Thyroid gland (tissue), 4 donors: ENCODE measurements at places on chromosomes 11 and 22. TPM values are rescaled to one million over a fixed set of nuclear protein-coding genes. Genes with fewer than 3 reads are reported as not detected.

DNA sequence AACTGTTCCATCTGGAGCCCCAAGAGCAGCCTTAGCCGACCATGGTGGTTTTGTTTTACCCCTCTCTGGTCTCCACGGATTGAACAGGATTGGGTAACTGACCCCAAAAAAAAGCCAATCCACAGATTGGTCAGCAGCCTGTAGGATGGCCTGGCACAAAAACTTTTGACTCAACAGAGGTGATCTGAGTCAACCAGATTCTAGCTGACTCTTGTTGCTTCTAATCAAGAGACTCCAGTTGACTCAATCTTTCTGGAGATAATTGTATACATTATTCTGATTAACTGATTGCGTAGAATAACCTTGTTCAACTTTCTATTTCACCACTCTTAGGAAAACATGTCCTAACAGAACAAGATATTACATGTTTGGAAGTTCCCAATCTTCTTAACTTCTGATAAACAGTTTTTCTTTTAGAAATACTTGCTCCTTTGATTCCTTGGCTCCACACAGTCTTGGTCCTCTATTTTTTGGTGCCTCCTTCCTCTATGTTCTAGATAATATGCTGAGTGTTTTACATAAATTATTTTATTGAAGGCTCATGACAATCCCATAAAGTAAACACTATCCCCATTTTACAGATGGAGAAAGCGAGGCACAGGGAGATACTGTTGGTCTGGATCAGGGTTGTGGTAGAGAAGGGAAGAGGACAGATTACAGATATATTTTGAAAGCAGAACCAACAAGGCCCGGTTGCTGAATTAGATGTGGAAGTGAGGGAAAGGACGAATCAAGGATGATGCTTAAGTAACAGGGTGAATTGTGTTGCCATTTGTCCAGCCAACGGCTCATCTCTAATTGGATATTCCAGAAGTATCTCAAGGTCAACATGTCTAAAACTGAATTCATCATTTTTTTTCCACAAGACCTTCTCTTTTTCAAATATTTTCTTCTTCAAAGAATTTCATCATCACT is 11.5 kb upstream of the ZC3H12C start:
- no peak for DNase-seq
- H3K27ac ChIP-seq: no peak overlapping the region
- peaks cover under 1% of the 10 kb centered on the region for H3K4me1 ChIP-seq
- H3K36me3 ChIP-seq: no peaks in the 10 kb centered on the region
- no peak overlapping the region for H3K4me3 ChIP-seq

The YWHAH gene
- 95.8 TPM for total RNA-seq

DNA sequence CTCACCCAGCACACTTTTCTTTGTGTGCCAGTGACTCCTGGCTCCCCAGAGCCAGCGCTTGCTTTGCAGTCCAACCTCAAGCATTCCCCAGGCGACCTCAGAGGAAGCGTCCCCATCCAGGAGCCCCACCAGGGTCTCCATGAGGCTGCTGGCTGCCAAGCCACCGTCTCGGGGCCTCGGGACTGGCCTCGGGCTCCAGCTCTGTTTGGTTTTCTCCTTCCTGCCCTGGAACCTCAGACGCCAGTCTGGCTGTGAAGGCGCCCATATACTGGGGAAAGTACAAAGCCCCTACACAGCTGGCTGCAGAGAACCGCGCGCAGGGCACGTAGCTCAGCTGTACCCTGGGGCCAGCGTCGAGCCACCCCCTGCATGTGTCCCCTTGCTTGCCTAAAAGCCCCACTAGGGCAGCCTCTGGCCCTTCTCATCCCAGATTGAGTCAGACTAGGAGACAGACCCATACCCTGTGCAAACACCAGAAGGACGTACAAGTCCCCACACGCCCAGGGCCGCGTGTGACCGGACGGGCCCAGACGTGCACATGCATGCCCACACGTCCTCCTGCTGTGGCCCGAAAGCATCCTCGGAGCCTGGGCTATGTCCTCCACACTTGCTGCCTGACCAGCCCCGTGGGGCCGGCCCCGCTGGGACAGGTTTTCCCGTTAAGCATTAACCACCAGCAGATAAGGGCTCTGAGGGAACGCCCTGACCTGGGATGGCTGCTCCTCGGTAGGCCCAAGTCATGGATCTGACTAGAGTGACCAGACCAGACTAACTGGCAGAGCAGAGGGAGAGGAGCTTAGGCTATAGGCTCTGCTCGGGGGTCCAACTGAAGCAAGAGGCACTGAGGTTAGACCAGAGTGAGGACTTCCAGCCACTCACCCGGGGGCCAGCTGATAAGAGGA is 4.2 kb upstream of the SYT8 start:
- no peaks in the 10 kb centered on the region for H3K4me1 ChIP-seq
- no peaks in the 10 kb centered on the region for H3K36me3 ChIP-seq
- H3K27me3 ChIP-seq: no peaks in the 10 kb centered on the region
- no peak for DNase-seq
- no peak overlapping the region for H3K27ac ChIP-seq
- H3K4me3 ChIP-seq: no peak overlapping the region

The SAA2 gene
- not detected for total RNA-seq
